NCI-H748 treated with DMSO at 0.1 percent for 48 hours (cell line): ENCODE measurements at places on chromosomes 7 and 10.

GRCh38 chr10:69407621-69408301, 9.0 kb downstream of the TACR2 start:
- no peak for DNase-seq

GRCh38 chr7:155192961-155193640, 104.6 kb upstream of the INSIG1 start:
- DNase-seq, result no peak

GRCh38 chr7:20539201-20539600, 76.3 kb upstream of the ABCB5 start:
- no peak for DNase-seq

- no peak for DNase-seq
These were observed 234.8 kb downstream of the TRIL start for GRCh38 chr7:28723336-28723735.

- DNase-seq, result no peak
These were observed 331.7 kb upstream of the ZMIZ1 start for GRCh38 chr10:78736926-78737630.

DNA sequence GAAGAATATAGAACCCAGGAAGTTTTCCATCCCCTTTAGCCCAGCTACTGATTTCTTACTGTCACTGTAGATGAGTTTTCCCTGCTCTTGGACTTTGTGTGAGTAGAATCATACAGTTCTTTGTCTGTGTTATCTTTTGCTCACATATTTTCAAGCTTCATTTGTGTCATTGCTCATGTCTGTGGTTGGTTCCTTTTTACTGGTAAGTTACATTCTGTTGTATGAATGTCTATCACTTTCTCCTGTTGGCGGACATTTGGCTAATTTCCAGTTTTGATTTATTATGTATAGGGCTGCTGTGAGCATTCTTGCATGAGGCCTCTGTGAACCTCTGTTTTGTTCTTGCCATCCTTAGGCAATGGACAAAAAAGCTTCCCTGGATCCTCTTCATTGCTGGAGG, 5.3 kb downstream of the GLRX3 start:
- DNase-seq, result no peak

GRCh38 chr7:34309116-34309515, 348.9 kb upstream of the NPSR1 start:
- no peak for DNase-seq

DNA sequence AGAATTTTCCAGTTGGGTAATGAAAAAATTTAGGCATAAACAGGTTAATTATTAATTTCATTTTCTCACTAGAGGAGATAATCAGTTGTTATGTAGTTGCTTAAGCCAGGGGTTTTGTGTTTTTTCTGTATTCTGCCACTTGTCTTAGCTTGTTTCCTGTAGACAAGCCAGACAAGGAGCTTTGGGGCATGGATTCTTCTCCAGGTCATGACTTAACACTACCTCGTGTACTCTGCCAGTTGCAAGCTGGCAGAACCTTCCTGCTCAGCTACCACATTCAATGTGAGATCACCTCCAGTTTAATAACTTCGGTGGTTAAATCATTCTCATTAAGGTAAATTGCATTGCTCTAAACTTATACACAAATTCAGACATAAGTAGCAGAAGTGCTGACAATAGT, 1.8 kb downstream of the CCM2 start:
- no peak for DNase-seq

DNA sequence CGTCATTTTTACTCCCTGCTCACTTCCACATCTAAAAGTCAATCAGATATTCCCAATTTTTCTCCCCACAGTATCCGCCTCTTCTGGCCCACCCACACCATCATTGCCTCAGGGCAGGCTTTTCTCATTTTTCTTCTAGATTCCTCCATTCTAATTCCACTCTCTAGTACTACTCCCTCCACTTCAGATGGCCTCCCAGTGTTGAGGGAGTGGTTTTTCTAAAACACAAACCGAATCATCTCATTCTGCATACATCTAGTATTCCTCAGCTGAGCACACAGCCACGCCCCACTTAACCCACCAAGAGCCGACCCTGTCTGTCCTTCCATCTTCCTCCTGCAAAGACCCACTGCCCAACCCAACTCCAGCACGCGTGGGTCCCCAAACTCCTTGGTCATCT, 314.9 kb upstream of the NPVF start:
- no peak for DNase-seq

DNA sequence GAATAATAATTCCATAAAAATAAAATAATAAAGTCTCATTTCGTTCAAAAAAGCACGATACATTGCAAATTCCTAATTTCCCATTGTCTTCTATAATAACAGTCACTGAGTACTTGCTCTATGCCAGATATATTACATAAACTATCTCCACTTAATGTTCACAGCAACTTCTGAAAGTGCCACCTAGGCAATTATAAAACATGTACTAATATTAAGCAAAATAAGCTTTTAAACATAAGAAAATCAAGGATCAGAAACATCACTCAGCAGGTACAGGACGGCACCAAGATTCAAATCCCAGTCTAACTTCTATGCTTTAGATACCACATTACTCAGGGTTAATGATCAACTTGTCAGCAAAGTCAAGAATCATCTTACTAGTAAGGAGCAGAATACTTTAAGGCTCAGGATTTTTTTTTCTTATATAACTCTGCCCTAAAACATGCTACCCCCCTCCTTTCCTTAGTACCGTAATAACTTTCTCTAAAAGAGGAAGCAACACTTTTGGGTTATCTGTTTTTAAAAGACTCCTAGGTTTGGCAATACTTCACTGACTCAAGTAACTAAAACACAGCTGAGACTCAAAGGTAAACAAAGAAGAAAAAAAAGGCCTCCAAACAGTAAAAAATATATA, 51.3 kb downstream of the USP6NL start:
- no peak for DNase-seq
